ENCODE measurements at places on chromosomes 11 and 22.

DNA sequence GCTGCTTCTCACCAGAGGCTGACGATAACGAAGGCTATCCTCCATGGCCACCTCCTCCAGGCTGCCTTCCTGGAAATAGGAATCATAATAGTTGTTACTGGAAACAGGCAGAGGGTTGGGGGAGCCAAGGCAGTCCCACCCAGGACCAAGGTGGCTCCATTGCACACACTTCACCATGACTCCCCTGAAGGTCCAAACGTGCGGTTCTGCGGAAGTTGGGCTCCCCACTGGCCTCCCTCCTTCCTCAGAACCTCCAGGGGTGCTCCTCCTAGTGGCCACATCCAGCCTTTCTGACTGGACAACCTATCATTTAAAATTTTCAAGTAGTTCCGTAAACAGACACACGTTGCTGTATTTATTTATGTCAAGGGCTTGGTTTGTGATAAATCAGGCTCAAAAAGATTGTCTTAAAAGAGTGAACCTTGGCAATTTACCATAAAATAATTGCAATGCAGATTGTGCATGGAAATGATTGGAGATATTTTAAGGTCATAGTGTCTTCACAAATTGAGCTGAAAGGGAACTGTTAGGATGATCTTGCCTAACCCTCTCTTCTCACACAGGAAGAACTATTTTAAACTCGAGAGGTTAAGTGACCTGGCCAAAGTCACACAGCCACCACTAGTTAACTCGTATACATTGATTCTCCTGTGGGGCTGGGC, 1.4 kb upstream of the TCN2 start:
- peak; percentile 55 for DNase-seq

GRCh38 chr11:131692151-131692550, 321.7 kb downstream of the NTM start:
- no peak for DNase-seq

GRCh38 chr22:44259366-44260215, 53.2 kb downstream of the SHISAL1 start:
- no peak for DNase-seq

GRCh38 chr11:111602865-111603610, 789 bp downstream of the SIK2 start:
- peak; percentile 68 for DNase-seq

DNA sequence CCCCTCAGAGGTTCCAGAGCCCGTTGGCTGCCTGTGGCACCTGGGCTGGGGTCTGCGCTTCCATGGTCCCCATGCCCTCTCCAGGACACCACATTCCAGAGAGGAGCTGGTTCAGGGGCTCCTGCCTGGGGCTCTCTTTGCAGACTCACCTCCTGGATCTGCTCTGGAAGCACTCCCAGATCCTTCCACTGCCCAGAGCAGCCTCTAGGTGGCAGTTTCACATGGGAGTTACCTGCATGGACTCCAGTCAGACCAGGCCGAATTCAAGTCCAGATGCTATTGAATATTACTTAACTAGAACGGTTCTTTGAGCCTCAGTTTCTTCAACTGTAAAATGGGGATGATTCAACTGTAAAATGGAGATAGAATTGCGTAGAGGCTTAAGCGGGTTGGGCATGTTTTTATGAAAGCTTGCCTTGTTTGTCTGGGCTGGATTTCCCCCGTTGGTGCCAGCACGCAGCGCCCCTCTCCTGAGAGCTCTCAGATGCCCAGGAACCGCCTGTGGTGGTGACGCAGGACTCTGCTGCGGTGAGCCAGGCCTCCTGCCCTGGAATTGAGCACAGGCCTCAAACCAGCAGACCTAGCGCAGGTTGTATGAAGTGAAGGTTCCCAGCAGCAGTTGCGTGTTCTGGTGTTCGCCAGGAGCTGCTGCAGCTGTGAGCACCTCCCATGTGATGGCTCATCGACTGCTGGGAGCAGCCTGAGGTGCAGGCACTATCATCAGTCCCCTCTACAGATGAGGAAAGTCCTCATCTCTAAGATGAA, 44.2 kb downstream of the LMO1 start:
- DNase-seq, result peak; percentile 69

DNA sequence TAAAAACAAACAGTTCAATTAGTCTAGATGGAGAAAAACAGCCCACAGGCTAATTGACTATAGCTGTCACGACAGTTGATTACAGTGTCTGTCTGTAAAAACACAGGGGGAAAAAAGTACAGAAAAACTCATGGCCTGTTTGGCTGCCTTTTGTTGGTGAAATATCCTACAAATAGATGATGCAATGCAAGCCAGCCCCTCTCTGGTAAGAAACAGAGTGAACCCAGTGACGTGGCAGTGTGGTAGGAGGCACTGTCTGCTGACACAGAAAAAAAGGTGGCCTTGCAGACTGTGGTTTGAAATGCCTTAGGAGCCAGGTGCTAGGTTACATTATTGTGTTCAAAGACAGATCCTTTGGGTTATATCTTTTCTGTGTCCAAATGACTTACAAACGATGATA, 431.4 kb upstream of the CCDC90B start:
- DNase-seq, result peak; percentile 57

DNA sequence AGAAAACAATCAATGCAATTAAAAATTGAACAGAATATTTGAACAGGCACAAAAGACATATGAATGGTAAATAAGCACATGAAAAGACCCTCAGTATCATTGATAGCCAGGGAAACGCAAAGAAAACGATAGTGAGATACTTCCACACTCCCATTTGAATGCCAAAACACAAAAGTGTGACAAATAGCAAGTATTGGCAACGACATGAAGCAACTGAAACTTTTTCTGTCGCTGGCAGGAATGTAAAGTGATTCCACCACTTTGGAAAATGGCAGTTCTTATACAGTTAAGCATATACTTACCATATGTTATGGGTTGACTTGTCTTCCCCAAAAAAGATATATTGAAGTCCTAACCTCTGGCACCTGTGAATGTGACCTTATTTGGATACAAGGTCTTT, 62.9 kb upstream of the NAV2 start:
- no peak for DNase-seq

DNA sequence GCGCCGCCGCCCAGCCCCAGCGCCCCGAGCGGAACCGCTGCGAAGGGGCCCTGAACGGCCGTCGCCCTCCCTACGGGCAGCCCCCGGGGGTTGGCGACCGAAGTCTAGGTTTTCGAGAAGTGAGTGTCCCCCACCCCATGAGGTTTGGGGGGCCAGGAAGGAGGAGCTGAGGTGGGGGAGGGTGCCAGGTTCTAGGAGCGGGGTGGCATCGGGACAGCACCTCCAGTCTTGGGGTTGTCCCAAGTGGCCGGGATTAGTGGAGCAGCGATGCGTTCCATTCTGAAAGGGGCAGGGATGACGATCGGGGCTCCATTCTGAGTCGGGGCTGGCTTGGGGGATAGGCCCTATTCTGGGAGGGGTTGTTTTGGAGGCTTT, 408 bp downstream of the PPP2R5B start:
- DNase-seq, result no peak

DNA sequence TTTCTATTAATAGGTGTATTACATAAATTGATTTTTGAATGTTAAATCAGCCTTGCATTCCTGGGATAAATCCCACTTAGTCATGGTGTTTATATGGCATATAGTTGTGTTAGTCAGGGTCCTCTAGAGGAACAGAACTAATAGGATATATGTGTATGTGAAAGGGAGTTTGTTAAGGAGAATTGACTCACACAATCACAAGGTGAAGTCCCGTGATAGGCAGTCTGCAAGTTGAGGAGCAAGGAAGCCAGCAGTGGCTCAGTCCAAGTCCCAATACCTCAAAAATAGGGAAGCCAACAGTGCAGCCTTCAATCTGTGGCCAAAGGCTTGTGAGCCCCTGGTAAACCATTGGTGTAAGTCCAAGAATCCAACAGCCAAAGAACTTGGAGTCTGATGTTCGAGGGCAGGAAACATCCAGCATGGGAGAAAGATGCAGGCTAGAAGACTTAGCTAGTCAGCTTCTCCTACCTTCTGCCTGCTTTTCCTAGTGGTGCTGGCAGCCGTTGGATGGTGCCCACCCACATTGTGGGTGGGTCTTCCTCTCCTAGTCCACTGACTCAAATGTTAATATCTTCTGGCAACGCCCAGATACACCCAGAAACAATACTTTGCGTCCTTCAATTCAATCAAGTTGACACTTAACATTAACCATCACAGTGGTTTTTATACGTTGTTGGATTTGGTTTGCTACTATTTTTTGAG, 12.9 kb downstream of the SFI1 start:
- peak; percentile 39 for DNase-seq

- DNase-seq, result peak; percentile 52
Observed at GRCh38 chr11:119316729-119317591, at the start of gene MCAM. TSS of gene MCAM (minus strand) at chr11:119317130. CDS start at chr11:119317101, 29 bp downstream.

Measured in iris pigment epithelial cell (primary cell).